ENCODE measurements at places on chromosomes 3 and 15. TPM values are rescaled to one million over a fixed set of nuclear protein-coding genes. Genes with fewer than 3 reads are reported as not detected.

Gene C3orf62
- 5.3 TPM for total RNA-seq

Gene FGD5
- not detected for total RNA-seq

Gene ERICH6
- not detected for total RNA-seq

Gene UNC13C
- not detected for total RNA-seq

Gene TPRG1
- total RNA-seq = not detected

Gene REC114
- not detected for total RNA-seq

Gene CD276
- total RNA-seq = not detected

Gene ATP2B2
- not detected for total RNA-seq

Gene ADAMTS17
- not detected for total RNA-seq

Gene SLC28A2
- total RNA-seq = not detected

Gene CLDN18
- not detected for total RNA-seq

Gene RASGRP1
- total RNA-seq = 37.7 TPM

Gene C3orf33
- total RNA-seq = 1.6 TPM

Gene GADL1
- total RNA-seq = not detected

Gene NPAP1
- not detected for total RNA-seq

Gene ACOX2
- total RNA-seq = not detected

Gene MORC1
- not detected for total RNA-seq

Gene ZNF80
- total RNA-seq = 0.66 TPM

Gene THPO
- not detected for total RNA-seq

Gene CYP8B1
- total RNA-seq = not detected

Gene CPA3
- not detected for total RNA-seq

Gene XIRP1
- total RNA-seq = 0.60 TPM

Gene ROPN1B
- not detected for total RNA-seq

Gene PLOD2
- total RNA-seq = not detected

Gene STRIT1
- not detected for total RNA-seq

Gene PAK6
- total RNA-seq = 0.40 TPM

Gene CRYBG3
- total RNA-seq = 1.5 TPM

Gene SEMA3G
- not detected for total RNA-seq

Gene SLC22A14
- total RNA-seq = 0.16 TPM

Gene MAP1A
- 0.12 TPM for total RNA-seq

All from activated B cell treated with CpG ODN at 0.5 μM for 24 hours (primary cell).